Ascending aorta (tissue), 2 donors: ENCODE measurements at places on chromosomes 6 and 20.

DNA sequence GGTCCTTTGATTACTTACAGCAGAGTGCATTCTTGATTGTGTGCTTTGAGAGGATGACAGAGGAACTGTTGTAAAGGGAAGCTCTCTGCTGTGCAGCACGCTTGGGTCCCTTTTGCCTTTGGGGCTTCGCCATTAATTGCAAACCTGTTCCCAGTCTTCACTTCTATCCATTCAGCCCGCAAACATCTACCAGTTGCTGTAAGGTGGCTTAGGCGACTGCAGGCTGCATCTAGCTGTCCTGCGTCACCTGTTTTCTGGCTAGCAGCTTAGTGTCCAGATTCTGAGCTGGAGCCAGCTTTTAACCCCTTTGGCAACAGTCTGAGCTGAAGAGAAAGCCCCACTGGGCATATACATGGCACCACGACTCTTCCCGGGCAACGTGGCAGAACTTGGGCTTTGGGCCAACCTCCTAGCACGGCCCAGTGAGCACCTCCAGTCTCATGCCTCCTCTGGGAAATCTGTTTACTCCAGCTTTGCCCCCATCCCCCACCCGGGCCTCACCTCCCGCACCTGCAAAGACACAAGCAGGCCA is 2.5 kb upstream of the FASTKD5 start:
- no peak for DNase-seq

GRCh38 chr20:21301940-21302663 is 1.0 kb upstream of the XRN2 start:
- DNase-seq = no peak

GRCh38 chr6:7996538-7997111 is 67.6 kb downstream of the BLOC1S5 start:
- DNase-seq = no peak

DNA sequence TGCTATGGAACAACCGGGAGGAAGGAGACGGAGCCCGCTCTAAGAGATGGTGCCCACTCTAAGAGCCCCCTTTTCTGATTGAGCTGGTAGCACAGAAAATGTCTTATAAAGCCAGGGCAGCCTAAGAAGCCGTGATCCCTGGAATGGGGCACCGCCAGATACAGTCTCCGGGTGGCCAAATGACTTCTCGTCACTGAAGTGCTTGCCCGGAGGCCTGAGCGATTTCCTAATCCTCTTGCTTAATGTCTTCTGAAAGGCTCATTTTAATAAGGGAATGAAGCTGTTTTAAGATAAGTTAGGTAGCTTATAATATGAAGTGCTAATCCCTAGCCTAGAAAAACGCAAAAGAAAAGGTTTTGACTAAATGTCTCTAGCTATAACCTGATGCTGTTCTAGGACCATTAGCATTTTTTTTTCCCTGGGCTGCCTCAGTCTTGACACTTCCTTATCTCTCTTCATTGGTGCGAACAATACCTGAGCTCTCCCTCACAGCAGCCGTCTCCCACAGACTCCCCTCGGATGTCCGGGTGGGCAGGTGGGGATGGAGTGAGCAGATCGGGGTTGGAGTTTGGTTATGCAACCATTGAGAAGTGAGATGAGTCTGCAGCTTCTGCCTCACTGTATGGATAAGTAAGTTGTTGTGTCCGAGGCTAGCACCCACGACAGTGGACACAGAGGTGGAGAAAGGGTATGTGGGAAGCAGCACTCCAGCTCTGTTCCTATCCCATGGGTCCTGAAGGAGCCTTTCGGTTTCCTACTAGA is 559.4 kb upstream of the AGPAT4 start:
- no peak for DNase-seq

GRCh38 chr6:122571888-122572287 is 38.3 kb upstream of the PKIB start:
- DNase-seq = no peak

- DNase-seq = no peak
Measured at GRCh38 chr6:85389151-85389797, 60.6 kb upstream of the NT5E start.

DNA sequence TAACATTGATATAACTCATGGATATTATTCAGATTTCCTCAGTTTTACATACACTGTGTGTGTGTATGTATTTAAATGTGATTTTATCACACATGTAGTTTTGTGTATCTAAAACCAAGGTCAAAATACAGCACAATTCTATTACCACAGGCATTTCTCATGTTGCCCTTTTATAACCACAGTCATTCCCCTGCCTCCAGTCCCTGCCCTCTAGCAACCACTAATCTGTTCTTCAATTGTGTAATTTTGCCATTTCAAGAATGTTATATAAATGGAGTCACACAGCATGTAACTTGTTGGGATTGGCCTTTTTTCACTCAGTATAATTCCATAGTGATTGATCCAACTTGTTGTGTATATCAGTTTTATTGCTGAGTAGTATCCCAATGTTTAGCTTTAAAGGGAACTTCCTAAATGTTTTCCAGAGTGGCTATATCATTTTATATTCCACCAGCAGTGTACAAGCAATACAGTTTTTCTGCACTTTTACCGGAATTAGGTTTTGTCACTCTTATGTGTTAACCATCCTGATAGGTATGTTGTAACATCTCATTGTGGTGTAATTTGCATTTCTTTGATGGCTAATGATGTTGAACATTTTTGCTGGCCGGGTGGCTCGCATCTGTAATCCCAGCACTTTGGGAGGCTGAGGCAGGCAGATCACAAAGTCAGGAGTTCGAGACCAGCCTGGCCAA is 338.2 kb downstream of the SOX4 start:
- no peak for DNase-seq

- no peak for DNase-seq
Measured at GRCh38 chr6:83443516-83443915, 12.7 kb upstream of the ME1 start.

- DNase-seq = no peak
Measured at GRCh38 chr6:158972241-158973233, 27.5 kb downstream of the RSPH3 start.

GRCh38 chr20:23612396-23612795 is 6.7 kb upstream of the CST9 start:
- no peak for DNase-seq
